ENCODE measurements at places on chromosomes 16 and 17. TPM values are rescaled to one million over a fixed set of nuclear protein-coding genes. Genes with fewer than 3 reads are reported as not detected.

GRCh38 chr16:63289834-63290460 lies 1253.7 kb upstream of the CDH8 start:
- no peak overlapping the region for H3K4me3 ChIP-seq
- H3K27ac ChIP-seq = no peak overlapping the region
- no peaks in the 10 kb centered on the region for H3K36me3 ChIP-seq
- no peaks in the 10 kb centered on the region for H3K4me1 ChIP-seq
- DNase-seq = peak; percentile 23
- H3K27me3 ChIP-seq = no peaks in the 10 kb centered on the region

GRCh38 chr16:85326113-85326793 lies 214.0 kb upstream of the CIBAR2 start:
- no peaks in the 10 kb centered on the region for H3K27me3 ChIP-seq
- H3K4me3 ChIP-seq = no peak overlapping the region
- no peak for DNase-seq
- H3K27ac ChIP-seq = no peak overlapping the region
- H3K4me1 ChIP-seq = peaks cover 43% of the 10 kb centered on the region
- no peaks in the 10 kb centered on the region for H3K36me3 ChIP-seq

- peaks cover 23% of the 10 kb centered on the region for H3K4me1 ChIP-seq
- H3K4me3 ChIP-seq = no peak overlapping the region
- no peak for DNase-seq
These were observed 110.6 kb downstream of the ZFHX3 start for GRCh38 chr16:72937360-72937759.

- H3K4me1 ChIP-seq = no peaks in the 10 kb centered on the region
- no peaks in the 10 kb centered on the region for H3K27me3 ChIP-seq
- no peak overlapping the region for H3K4me3 ChIP-seq
- H3K36me3 ChIP-seq = no peaks in the 10 kb centered on the region
- no peak for DNase-seq
- H3K27ac ChIP-seq = peak overlapping the region; percentile 13
These were observed 329.9 kb downstream of the KCNJ2 start for GRCh38 chr17:70499067-70499786.

DNA sequence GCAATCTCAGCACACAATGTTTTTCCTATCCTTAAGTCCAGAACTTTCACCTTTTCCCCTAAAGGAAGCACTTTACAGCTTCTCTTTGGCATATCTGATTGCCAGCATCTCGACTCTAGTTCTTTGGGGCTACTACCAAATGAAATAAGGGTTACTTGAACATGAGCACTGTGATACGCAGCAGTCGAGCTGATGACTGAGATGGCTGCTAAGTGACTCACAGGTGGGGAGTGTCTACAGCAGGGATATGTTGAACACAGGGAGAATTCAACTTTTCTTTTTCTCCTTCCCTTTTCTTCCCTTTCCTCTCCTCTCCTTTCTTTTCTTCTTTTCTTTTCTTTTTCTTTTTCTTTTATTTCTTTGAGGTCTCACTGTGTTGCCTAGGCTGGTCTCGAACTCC lies 334.8 kb downstream of the MAF start:
- H3K27ac ChIP-seq = no peak overlapping the region
- H3K36me3 ChIP-seq = no peaks in the 10 kb centered on the region
- no peak for DNase-seq
- no peaks in the 10 kb centered on the region for H3K27me3 ChIP-seq

DNA sequence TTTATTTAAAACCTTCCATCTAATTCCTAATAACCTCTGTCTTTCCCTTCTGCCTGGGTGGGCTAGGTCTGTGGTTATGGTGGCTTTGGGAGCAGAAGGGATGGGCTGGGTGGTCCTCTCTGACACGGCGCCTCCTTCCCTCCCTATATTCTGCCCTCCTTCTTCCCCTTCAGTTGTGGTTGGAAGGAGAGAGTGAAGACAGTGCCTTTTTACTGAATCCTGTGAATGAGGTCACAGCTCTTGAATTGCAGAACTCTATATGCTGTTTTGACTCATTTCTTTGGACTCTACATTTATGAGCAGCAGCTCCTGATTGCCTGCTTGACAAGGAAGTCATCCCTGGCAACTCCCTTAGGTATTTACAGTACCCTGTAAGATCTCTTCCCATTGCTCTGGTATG lies 256.0 kb upstream of the ELAC2 start:
- no peaks in the 10 kb centered on the region for H3K36me3 ChIP-seq
- H3K27me3 ChIP-seq = no peaks in the 10 kb centered on the region
- no peak overlapping the region for H3K27ac ChIP-seq
- H3K4me3 ChIP-seq = no peak overlapping the region
- DNase-seq = no peak

DNA sequence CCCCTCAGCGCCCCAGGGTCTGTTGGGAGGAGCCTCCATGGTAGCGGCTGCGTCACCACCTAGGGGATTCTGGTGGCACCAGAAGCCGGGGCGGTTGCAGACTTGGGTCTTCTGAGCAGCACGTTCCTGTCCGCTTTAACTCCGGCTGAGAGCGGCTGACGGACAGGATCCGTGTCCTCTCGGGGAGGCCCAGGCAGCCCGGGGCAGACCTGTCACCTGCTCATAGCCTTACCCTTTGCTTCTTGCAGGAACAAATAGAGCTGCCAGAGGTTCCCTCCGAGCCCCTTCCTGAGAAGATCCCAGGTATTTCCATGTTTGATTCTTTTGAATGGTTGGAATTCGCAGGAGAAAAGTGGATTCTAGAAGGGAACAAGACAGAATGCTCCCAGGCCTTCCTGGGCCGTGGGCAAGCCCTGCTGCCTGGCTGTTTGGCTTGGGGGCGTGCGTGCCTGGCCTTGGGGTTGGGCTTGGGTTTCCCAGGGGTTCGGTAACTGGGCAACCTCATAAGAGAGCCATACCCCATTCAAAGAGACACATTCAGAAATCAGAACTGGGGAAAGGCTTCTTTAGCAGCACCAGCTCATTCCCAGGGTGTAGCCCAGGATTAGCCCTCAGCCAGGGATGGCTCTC lies 6.6 kb downstream of the CHMP6 start:
- DNase-seq = no peak
- peaks cover 21% of the 10 kb centered on the region for H3K4me1 ChIP-seq
- peaks cover 54% of the 10 kb centered on the region for H3K36me3 ChIP-seq
- H3K4me3 ChIP-seq = no peak overlapping the region
- no peak overlapping the region for H3K27ac ChIP-seq

Gene IL32
- 31.4 TPM for total RNA-seq

Gene IGSF6
- total RNA-seq = 74.0 TPM

Gene AURKB
- 8.1 TPM for total RNA-seq

Gene TBC1D26
- not detected for total RNA-seq
